ENCODE measurements at places on chromosomes 2 and 18. TPM values are rescaled to one million over a fixed set of nuclear protein-coding genes. Genes with fewer than 3 reads are reported as not detected.
A peak's percentile ranks its signal among the peaks of the same experiment; 100 is the strongest.

CHRNG gene
- total RNA-seq: not detected

PTPRN gene
- total RNA-seq: not detected

IL36RN gene
- 64.1 TPM for total RNA-seq

DNA sequence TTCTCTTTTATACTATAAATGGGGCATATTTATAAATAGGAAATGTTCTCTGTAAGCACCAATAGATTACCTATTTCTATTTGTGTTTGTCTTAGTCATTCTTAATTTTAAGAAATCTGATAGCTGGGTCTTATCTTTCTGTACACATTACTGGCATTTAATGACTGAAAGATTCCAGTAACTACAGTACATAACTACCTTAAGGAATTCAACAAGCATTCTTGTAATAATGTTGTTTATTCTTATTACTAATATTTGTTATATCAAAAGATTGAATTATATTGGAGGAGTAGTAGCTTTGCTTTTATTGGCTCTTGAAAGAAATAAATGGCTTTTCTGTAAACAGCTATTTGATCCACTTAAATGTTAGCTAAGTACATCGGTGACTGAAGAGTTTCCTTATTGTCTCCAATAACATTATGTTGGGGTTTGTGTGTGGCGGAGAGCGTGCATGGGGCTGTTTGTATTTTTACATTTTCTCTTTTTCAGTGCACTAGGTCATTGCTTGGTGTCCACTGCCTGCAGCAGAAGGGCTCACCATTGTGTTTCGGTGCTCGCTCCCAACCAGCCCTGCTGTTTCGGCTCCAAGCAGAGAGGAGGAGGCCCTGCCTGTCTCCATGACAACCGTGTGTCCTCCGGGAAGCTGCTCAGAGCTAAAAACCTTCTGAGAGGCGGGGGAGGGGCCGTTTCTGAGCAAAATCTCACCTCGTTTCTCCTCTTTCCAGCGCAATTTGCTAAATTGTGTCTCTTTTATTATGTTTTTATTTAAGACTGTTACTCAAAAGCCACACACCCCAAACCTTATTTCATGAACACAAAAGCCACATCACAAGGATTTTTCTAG is 112.5 kb upstream of the SLC38A11 start:
- ATAC-seq: no peak

DNA sequence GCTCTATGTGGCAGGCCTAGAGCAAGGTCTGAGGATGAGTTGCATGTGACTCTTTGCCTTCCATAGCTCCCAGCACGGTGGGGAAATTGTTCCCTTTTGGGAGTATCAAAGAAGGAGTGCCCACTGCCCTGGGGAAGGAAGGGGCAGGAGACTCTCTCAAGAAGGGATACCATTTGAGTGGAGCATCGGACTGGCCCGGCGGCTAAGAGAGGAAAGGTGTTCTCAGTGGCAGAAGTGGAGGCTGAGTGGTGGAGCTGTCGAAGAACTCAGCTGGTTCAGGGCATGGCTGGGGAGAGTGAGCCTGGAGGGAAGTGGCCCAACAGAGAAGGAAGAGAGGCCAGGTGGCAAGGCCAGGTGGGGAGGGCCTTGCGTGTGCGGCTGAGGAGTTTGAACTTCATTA is 235.2 kb downstream of the DYSF start:
- no peak for ATAC-seq

DNA sequence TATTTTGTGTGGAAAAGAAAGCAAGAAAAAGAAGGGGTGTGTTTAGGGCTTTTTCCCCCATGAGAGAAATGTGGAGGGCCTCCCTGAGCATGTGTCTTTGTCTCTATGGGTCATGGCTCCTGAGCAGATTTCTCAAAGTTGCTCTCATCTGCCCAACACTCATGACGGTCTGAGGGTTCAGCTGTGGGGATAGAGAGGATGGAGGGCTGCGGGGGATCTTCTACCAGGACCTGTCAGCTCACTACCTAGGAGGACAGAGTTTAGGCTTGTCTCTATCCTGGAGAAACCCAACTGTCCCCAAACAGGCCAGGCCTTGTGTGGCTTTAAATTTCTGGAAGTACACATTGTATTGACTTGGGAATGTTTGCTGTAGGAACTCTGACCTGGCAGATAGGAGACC is 342.2 kb downstream of the MYCN start:
- ATAC-seq: no peak

- ATAC-seq: no peak
Observed at GRCh38 chr2:14445670-14446069, 186.8 kb upstream of the LRATD1 start.

DNA sequence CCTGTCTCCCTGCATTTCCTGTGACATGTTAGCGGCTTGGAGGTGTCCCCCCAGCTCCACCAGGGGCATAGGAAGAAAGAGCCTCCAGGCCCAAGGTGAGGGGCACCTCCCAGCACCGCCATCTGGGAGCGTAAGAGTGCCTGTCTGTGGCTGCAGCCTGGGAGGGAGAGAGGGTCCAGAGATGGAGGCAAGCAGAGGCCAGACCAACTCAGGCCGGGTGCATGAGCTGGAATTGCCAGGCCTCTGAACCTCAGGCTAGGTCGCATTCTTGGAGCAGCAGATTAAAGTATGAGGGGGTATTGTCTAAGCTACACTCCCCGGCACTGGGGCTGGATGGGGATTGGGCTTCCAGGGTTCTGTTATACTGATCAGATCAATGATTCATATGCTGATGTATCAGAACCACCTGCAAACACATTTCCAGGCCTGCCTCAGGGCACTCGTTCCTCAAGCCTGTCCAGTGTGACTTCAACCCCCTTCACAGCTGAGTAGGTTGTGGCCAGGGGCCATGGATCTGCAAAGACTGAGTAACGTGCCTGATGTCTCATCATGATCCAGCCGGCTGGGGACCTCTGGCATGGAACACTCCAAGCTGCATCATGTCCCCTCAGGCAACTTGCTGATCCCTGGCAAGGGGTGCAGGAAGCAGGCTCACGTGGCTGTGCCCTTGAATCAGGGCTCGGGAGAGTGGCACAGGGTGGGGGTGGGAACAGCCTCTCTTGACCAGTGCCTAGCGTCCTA is 73.2 kb downstream of the HS1BP3 start:
- peak; percentile 48 for ATAC-seq

GRCh38 chr2:210559182-210559581 is 2.8 kb downstream of the CPS1 start:
- ATAC-seq: no peak

DNA sequence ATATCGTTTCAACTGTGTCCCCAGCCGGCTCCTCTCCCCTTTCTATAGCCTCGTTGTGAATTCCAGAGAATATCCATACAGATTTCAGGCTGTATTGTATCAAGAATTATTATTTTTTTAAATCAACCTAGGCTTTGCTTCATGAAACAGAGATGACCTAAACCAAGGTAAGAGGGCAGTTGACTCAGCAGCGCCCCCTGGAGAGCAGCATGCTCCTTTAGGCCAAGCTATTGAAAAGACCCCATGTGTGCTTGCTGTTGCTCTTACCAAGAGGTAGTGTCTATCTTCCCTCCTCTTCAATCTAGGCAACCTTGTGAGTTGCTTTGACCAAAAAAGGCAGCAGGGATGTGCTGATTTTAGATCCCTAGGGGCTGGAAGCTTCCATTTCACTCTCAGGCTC is 426.7 kb upstream of the SMIM21 start:
- no peak for ATAC-seq

GRCh38 chr18:45611943-45612342 is 3.3 kb upstream of the SLC14A2 start:
- ATAC-seq: no peak

DNA sequence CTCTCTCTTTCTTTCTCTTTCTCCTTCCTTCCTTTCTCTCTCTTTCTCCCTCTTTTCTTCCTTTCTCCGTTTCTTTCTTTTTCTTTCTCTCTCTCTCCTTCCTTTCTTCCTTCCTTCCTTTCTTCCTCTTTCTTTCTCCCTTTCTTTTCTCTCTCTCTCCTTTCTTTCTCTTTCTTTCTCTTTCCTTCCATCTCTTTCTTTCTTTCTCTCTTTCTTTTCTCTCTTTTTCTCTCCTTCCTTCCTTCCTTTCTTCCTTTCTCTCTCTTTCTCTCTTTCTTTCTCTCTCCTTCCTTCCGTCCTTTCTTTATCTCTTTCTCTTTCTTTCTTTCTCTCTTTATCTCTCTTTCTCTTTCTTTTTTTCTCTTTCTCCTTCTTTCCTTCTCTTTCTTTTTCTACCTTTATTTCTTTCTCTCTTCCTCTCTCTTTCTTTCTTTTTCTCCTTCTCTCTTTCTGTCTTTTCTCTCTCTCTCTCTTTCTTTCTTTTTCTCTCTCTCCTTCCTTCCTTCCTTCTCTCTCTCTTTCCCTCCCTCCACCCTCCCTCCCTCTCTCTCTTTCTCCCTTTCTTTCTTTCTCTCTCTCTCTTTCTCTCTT is 32.3 kb upstream of the ODC1 start:
- no peak for ATAC-seq

DNA sequence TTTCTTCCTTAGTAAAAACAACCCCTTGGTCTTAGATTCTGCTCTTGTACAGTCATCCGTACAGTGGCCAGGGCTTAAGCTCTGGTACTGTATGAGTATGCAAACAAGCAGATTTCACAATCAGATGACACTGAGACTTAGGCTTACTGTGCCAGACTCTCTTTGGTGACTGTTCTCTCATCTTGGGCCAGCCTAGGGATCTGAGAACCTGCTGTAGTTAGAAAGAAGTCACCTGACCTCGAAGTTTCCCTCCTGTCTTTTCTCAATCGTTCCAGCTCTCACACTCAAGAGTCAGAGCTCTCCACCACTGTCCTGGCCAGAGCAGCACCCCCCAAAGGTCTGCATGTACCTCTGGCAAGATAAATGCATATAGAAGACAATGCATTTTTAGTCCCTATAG is 63.2 kb downstream of the ZEB2 start:
- peak; percentile 94 for ATAC-seq

GRCh38 chr2:71460595-71461303 is 7.4 kb downstream of the DYSF start:
- ATAC-seq: peak; percentile 61

DNA sequence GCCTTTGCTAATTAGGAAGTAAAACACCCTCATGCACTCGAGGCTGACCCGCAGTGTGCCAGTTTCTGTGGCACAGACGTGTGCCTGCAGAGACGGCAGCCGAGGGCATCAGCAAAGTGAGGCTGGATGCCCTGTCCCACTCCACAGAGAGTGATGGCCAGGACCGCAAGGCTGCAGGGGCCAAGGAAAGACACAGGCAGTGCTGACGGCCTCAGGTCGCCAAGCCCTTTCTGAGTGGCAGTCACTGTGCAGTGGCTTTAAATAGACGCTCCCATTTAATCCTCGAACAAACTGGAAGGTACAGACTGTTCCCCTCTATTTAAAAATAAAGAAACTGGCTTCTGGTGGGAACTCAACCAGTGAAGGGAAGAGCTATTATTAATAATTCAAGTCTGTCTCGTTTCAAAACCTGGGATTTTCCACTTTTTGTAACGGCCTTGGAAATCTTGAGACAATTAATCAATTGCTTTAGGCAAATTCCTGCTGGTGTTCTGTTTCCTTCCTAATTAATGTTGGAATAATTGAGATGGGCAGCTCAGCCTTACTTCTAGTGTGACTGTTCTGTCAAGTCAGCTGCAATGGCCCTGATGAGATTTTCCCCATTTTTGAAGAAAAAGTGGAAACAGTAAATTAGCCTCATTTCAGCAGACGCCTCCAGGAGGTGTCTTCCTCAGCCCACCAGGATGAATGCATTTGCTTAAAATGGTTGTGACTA is 644.6 kb upstream of the RAB6C start:
- ATAC-seq: no peak

GRCh38 chr18:79440316-79441110 is 44.8 kb downstream of the NFATC1 start:
- ATAC-seq: peak; percentile 85

DNA sequence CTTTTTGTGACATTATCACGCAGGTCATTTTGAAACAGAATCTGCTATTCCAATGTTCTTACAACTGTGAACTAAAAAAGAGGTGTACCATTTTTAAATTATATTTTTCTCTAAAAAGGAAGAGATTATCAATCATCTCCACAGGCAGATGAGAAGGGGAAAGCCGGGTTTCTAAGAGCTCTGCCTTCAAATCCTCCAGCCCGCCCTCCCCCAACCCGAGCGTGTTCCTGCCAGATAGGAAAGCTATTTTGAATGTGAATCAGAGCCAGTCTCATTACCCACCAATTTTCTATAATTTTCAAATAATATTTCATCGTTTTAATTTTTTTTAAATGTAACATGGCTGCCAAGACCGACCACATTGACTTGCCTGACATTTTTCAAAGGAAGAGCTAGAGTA is 65.9 kb downstream of the KCNF1 start:
- ATAC-seq: no peak

DNA sequence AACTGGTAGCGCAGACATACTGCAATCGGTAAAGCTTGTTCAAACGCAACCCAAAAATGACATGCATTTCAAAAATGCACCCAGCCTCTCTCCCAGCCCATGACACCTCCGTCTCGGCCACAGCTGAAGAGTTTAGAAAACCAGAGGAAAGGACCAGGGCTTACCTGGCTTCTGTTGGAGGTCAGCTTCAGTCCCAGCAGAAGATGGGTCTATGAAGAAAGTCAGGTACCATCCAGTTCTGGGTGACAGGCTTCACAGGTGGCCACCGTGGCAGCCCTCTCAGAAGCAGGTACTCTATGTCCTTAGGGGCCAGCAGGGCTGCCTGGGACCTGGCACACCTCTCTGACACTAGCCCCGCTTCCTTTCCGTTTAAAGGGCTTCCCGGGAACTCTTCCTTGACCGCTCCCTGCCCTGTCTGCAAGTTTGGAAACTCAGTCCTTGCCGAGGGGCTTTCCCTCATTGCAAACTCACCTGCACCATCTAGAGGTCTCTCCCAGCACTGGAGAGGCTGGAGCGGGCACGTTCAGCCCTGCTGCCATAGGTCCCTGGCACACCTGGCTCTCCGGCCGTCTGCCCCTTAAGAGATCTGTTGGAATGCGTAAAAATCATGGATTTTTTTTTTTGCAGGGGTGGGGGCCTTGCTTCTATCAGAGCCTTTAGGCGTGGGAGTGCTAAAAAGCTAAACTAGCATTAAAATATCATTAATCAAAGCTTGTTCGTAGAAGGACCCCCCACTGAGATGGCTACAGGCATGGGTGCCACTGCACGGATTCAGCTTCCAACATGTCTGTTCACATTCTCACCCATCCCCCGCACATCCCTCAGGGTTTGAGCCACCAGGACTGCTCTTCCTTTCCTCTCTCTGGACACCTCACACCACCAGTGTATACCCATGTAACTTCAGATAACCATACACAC is at the start of gene EDAR:
Gene EDAR (minus strand): TSS at position 425 of the 918 bp plus-strand sequence. CDS start 58,206 bp downstream, outside the sequence.
- ATAC-seq: peak; percentile 92

DNA sequence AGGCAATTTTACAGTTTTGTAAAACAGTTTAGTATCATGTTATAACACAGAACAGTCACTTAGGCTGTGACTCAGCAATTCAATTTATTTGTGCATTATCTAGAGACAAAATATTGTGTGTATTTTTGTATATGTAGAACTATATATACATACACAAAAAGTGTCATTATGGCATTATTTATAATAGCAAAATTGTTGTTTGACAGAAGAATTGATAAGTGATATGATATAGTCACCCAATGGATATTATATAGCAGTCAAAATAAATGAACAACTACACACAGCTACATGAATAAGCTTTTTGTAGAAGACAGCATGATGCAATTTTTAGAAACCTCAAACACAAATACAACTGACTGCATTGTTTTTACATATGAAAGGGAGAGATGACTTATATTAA is 334.0 kb downstream of the TRIB2 start:
- no peak for ATAC-seq

Measured in esophagus mucosa (tissue), 1 donor.